ENCODE measurements at places on chromosomes 1 and 21.

GRCh38 chr1:40734882-40735628 lies 43.6 kb downstream of the NFYC start:
- DNase-seq, result no peak

- no peak for DNase-seq
These were observed 551 bp downstream of the ZRANB2 start for GRCh38 chr1:71080230-71080738.

GRCh38 chr1:156045076-156045475 lies 8.5 kb downstream of the UBQLN4 start:
- DNase-seq, result no peak

DNA sequence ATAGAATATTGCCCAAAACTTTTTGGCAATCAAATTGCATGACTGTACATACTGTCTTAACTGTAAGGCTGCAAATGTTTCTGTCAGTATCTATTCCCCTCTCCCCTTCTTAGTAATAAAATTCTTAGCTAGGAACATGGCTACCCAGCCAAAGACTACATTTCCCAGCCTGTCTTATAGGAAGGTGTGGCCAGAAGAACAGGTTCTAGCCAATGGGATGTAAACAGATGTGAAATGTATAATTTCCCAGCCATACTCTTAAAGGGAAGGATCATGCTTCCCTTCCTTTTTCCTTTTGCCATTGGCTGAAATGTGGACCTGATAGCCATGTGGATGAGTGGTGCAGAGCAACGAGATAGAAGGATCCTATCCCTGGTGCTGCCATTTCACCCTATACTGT lies 7.0 kb upstream of the HIVEP3 start:
- peak; percentile 3 for DNase-seq

GRCh38 chr1:161803181-161803580 lies 37.1 kb downstream of the ATF6 start:
- no peak for DNase-seq

GRCh38 chr1:25217598-25218232 lies 14.6 kb downstream of the SYF2 start:
- no peak for DNase-seq

- no peak for DNase-seq
These were observed 503.9 kb upstream of the USP24 start for GRCh38 chr1:55718758-55719671.

DNA sequence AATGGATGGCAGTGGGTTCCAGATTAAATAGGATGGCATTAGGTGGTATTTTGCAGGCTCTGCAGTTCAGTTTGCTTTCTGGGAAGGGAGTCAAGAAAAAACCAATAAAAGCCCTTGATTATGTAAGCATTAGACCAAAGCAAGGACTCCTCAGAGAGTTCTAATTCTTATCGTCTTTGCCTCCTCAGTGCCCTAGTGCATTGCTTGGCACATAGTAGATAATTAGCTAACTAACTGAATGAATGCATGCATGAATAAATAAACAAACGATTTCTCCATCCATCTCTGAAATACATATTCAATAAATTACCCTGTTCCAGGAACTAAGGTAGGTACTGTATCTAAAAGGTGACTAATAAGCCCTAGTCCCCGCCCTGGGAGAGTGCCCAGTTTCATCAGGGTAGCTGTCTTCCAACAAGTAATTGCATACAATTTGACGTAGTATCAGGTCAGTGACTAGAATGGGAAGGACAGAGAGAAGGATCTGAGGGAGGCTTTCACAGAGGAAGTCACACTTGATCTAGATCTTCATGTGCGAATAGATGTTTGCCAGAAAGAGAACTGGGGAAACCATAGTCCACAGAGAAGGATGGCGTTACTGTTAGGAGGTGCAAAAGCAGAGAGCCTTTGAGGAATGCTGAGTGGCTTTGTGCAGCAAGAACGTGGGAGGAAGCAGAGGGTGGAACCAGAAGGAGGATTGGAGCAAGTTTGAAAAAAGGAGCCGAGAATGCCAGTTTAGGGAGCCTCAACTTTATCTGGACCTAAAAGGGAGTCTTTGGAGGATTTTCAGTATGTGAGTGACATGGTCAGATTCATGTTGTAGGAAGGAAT lies 111.4 kb downstream of the TBX19 start:
- DNase-seq, result no peak

- DNase-seq, result no peak
These were observed 9.5 kb upstream of the TNFRSF14 start for GRCh38 chr1:2546515-2547209.

- DNase-seq, result no peak
These were observed 645.2 kb downstream of the LMO4 start for GRCh38 chr1:87973896-87974295.

DNA sequence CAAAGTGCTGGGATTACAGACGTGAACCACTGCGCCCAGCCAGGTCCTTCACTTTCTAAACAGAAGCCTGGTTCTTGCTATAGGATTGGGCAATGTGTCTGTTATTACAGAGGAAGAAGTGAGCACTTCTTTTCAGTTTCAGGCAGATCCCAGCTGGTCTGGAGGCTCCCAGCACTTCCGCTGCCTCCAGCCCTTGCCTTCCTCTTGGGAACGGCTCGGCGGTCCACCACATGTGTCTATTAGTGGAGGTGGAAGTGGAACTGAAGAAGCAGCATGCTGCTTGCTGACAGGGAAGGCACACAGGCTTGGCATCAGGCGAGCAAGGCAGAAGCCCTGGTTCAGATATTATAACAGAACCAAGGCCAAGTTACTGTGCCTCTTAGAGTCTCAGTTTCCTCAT lies 17.0 kb downstream of the MKNK1 start:
- DNase-seq, result no peak

DNA sequence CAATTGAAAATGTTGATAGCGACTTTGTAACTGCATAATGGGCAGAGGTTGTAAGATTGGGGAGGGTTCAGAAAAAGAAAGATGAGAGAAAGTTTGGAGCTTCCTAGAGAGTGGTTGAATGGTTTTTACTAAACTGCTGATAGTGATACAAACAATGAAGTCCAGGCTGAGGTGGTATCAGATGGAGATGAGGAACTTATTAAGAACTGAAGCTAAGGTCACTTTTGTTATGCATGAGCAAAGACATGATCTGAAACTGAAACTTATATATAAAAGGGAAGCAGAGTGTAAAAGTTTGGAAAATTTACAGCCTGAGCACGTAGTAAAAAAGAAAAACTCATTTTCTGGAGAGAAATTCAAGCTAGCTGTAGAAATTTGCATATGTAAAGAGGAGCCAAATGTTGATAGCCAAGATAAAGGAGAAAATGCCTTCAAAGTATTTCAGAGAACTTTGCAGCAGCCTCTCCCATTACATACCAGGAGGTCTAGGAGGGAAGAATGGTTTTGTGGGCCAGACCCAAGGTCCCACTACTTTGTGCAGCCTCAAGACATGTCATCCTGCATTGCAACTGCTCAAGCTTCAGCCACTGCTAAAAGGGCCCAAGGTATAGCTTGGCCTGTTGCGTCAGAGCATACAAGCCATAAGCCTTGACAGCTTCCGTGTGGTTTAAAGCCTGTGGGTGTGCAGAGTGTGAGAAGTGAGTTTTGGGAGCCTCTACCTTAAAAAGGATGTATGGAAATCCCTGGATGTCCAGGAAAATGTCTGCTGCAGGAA lies 843.9 kb downstream of the AMY1C start:
- no peak for DNase-seq

Data from NCI-H524 treated with DMSO at 0.1 percent for 48 hours (cell line).